IMR-90 (cell line): ENCODE measurements at places on chromosomes 5 and 9.

GRCh38 chr5:164048359-164048926 lies 543.0 kb downstream of the MAT2B start:
- H3K4me3 ChIP-seq, result no peak overlapping the region
- no peaks in the 10 kb centered on the region for H3K36me3 ChIP-seq
- peak; percentile 44 for DNase-seq
- H3K4me1 ChIP-seq, result no peaks in the 10 kb centered on the region

GRCh38 chr9:69047371-69047770 lies 11.8 kb downstream of the FXN start:
- DNase-seq, result no peak
- peaks cover 8% of the 10 kb centered on the region for H3K4me1 ChIP-seq
- peaks cover 16% of the 10 kb centered on the region for H3K36me3 ChIP-seq
- no peaks in the 10 kb centered on the region for H3K27me3 ChIP-seq
- no peak overlapping the region for H3K27ac ChIP-seq

DNA sequence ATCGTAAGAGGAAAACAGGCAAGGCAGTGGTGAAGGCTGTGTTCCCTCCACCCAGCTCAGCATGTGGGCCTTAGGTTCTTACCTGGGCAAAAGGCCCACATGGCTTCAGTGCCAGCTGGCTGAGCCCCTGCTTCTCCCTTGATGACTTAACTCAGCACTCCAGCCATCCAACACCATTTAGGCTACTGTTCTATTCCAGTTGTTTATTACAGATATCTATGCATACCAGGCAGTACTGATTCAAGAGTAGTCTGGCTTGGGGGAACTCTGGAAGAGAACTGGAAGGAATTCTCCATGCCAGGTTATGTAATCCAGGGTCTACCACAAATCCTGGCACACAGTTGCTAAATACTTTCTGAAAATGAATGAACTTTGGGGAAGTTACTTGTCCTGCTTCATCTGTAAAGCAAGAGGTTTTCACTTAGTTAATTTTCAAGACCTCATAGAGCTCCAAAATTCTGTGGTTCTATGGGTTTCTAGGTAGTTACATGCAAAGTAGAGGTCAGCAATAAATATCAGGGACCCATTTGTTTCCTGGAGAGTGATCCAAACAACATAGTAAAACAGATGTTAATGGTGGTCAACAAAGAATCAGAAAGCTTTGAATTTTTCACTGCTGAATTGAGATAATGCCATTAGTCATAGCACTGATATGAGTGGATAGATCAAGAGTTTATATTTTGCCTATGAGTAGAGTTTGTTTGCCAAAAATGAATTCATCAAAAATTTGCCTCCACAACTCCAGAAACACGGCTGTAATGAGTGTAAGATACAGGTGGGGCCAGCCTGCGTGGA lies 88.2 kb upstream of the OSMR start:
- peaks cover 14% of the 10 kb centered on the region for H3K4me1 ChIP-seq
- DNase-seq, result peak; percentile 31
- no peak overlapping the region for H3K27ac ChIP-seq

DNA sequence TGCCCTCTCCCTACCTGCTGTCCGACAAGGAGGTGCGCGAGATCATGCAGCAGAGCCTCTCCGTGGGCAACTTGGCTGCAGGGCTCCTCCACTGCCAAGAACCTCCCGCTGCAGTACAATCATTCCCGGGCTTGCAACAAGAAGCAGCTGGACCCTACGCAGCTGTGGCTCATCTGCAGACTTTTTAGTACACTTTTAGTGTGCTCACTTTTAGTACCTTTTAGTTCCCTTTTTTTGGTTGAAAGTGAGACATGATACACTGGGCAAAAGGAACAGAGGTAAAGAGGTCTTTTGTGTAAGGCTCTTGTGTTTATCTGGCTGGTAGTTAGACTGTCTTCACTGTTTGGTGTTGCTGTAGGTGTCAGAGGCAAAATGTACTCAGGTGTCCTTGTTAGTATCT lies 58.1 kb upstream of the SPTLC1 start:
- H3K4me3 ChIP-seq, result no peak overlapping the region
- DNase-seq, result no peak
- no peaks in the 10 kb centered on the region for H3K36me3 ChIP-seq
- H3K4me1 ChIP-seq, result no peaks in the 10 kb centered on the region

- H3K4me1 ChIP-seq, result no peaks in the 10 kb centered on the region
- no peaks in the 10 kb centered on the region for H3K36me3 ChIP-seq
- H3K4me3 ChIP-seq, result no peak overlapping the region
- no peaks in the 10 kb centered on the region for H3K27me3 ChIP-seq
- DNase-seq, result peak; percentile 69
Observed at GRCh38 chr9:126490871-126491567, 122.7 kb upstream of the LMX1B start.

- H3K27ac ChIP-seq, result no peak overlapping the region
- no peaks in the 10 kb centered on the region for H3K27me3 ChIP-seq
- peak; percentile 54 for DNase-seq
- H3K36me3 ChIP-seq, result peaks cover 9% of the 10 kb centered on the region
- no peak overlapping the region for H3K4me3 ChIP-seq
Observed at GRCh38 chr5:83570916-83571315, 99.4 kb downstream of the VCAN start.

DNA sequence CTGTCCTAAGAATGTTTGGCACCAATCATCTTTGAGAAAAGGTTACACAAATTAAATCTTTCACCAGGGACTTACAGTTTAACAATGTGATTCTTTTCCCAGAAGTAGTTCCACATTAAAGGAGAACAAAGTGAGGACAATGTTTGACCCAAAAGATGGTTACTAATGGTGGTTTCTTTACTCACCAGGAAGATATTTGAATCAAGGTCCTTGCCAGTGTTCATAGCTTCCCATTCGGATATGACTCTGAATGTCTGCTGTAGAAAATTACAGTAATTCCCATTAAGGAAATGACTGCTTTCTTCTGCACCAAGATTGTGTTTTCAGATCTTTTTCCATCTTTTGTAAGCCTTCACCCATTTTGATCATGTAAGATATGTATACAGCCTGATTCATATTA lies 114.6 kb upstream of the ADAMTSL1 start:
- peak; percentile 83 for DNase-seq
- peaks cover 10% of the 10 kb centered on the region for H3K4me1 ChIP-seq
- no peaks in the 10 kb centered on the region for H3K27me3 ChIP-seq
- no peak overlapping the region for H3K4me3 ChIP-seq
- no peak overlapping the region for H3K27ac ChIP-seq
- no peaks in the 10 kb centered on the region for H3K36me3 ChIP-seq
